DMS79 (cell line): ENCODE measurements at places on chromosomes 4 and X.

DNA sequence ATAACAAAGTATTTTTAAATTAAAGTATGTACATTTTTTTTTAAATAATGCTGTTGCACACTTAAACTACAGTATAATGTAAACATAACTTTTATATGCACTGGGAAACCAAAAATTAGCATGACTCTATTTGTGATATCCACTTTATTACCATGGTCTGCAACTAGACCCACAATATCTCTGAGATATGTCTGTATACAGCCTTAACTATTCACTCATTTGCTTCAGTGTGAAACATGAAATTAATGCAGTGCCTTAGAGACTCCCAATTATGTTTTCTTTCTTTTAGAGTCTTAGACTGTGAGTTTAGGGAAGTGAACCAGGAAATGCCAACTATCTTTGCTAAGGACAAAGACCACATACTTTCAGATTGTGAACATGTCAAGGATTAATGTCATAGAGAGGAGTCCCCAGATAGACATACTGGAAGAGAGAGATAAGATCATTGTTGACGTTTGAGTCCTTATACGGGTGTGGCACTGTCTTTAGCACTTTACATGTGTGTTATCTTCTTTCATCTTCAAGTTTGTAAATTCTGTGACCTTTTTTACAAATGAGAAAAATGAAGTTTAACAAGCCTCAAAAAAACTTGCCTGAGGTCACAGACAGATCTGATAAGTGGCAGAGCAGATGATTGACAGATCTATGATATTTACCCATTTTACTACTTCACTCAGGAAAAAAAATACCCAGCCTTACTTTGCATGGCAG lies 23.2 kb downstream of the CXorf58 start:
- DNase-seq = no peak

DNA sequence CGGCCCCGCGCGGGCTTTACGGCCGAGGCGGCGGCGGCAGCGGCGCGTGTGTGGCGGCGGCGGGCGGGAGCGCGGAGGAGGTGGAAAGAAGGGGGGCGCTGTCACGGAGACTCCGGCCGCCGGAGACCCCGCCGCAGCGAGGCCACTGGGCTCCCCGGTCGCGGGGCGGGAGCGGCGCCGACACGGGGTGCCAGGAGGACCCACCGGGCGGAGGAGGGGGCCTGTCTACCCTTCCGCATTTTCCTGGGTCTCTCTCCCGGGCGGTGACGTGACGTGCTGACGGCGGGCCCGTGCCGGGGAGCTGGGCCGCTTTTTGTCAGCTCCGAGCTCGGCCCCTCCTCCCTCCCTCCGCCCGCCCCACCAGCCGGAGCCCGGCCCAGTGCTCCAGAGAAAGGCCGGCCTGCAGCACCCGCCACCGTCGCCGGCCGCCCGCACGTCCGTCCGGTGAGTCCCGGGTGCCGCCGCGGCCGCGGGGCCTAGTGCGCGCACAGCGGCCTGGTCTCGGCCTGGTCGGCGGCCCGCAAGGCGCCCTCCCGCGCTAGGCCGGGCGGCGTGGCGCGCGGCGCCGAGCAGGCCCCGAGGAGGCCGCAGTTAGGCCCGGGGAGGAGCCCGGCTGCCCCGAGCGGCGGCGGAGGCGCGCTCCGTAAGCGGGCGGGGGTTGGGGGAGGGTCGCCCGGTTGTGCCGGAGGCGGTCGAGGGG lies at the start of gene ZFX:
TSS of gene ZFX (plus strand) at position 379 of the 700 bp plus-strand sequence. CDS start 23,014 bp downstream, outside the sequence.
- DNase-seq = no peak

GRCh38 chr4:95263391-95263790 lies 285.4 kb downstream of the UNC5C start:
- no peak for DNase-seq

DNA sequence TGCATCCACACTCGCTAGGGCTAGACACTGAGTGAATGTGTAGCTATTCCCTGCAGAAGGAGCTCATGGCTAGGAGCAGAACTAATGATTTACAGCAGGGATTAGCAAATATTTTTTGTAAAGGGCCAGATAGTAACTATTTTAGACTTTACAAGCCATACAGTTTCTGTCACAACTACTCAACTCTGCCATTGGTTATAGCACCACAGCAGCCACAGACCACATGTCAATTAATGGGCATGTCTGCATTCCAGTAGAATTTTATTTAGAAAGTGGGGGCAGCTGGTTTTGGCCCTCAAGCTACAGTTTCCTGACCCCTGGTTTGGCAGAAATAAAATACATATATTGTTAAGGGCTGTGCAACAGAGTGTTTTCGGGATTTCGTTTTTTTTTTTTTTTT lies 192.6 kb downstream of the FRMPD4 start:
- no peak for DNase-seq

- no peak for DNase-seq
These were observed 39.6 kb downstream of the CDKL5 start for GRCh38 chrX:18465051-18465450.

DNA sequence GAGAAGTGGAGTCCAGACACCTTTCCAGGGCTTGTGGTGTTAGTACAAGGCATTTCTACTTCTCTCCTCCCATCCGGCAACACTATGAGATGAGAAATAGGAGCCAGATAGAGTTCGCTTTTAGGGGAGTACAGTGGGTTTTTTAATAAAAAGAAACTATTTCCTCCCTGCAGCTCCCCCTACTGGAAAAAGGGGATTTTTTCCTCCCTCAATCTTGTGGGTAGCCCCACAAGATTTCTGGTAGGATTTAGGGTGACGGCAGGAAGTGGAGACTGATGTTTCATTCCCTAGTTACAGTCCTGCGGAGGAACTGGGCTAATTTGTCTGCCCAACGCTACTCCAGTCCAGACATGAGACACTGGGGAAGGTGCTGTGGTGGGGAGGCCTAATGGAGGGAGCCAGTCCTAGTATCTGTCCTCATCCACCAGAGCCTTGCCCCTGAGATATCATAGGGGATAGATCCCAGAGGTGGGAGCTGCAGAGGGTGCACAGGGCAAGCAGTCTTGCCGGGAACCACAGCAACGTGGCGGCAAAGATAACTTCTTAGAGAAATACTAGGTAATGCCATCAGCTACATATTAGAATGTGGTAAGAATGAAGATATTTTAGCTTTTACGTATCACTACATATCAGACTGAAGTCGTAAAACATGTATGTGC lies 45.5 kb upstream of the PRKG2 start:
- DNase-seq = no peak

- no peak for DNase-seq
These were observed 88.4 kb downstream of the WDFY3 start for GRCh38 chr4:84878090-84878489.

GRCh38 chr4:156661555-156661954 lies 310.0 kb downstream of the PDGFC start:
- DNase-seq = no peak

DNA sequence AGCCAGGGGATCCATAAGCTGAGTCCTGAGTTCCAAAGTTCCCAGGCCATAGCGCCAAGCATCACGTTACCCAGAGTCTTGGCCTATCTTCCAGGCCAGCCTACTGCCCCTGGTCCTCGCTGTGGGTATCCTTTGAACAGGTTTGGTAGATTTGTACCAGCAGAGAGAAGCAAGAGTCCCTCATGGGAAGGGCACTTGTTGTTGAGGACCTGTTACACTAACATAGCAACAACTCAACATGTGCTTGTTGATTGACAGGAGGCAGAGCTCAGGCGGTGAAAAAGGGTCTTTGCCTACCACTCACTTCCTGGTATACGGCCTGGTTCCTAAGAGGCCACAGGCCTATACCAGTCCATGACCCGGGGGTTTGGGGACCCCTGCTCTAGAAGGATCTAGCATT lies 138.4 kb downstream of the RASL11B start:
- no peak for DNase-seq

- DNase-seq = no peak
These were observed 188.2 kb downstream of the DCAF12L2 start for GRCh38 chrX:125977851-125978250.

- DNase-seq = no peak
These were observed 26.5 kb upstream of the NEIL3 start for GRCh38 chr4:177283167-177283566.

GRCh38 chr4:6916069-6916586 lies 6.5 kb downstream of the TBC1D14 start:
- DNase-seq = no peak

DNA sequence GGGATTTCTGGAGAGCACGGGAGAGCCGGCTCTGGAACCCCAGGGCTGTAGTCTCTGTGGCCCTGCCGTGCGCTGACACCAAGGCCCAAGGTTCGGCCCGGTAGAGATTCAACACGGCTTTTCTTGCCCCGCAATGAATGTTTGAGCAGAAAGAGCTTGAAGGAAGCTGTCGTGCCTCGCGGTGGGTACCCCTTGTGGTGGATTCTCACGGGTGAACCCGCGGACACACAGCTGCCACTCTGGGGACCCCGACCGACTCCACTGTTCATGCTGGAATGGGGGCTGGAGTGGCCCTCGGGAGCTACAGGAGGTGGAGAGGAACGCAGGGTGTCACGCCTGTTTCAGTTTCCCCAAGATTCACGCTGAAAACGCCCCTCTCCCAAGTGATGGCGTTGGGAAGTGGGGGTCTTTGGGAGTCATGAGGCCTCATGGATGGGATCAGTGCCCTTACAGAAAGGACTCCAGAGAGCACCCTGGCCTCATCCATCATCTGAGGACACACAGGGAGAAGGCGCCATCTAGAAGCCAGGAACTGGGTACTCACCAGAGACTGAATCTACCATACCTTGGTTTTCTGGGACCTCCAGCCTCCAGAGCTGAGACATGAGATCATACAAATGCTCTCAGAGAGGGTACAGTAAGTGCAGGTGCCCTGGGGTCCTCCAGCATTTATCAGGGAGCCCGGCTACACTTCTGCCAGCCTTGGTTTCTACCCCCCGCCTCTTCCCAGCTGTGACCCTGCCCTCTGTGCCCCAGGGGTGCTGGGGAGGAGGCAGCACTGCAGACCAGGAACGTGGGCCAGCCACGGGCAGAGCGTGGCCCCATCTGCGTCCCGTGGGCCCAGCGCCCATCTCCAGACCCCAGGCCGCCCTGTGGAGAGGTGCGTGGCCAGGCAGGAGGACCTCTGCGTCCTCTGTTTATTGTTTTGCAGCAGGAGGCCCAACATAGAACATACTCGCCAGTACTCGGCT lies 6.4 kb downstream of the SLC25A6 start:
- no peak for DNase-seq

DNA sequence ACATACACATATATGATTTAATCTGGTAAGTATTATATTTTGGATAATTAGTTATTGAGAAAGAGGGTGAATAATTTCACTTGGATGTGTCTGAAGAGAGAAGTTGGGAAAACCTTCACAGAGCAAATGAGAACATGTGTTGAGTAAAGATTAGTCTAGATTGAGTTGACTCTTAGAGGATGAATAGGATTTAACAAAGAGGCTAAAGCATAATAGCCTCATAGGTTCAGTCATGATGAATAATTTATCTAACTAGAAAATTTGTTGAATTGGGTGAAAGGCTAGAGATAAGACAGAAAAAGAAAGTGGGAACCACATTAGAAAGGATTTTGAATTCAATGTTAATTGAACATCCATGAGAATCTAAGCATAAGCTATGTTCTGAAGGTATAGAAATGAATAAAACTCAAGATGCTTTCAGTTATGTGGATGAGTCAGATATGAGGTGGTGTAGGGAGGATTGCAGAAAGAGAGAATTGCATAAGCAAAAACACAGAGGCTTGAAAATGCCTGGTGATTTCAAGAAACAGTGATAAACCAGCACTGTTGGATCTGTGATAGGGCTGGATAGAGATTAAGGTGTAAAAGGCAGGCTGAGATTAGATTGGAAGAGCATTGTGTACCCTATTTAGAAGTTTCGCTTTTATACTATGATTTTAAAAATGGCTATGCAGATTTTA lies 207.6 kb upstream of the NR3C2 start:
- DNase-seq = no peak

GRCh38 chrX:5857232-5857631 lies 371.4 kb downstream of the NLGN4X start:
- DNase-seq = no peak

- no peak for DNase-seq
These were observed 476.3 kb downstream of the CCSER1 start for GRCh38 chr4:90603540-90603939.

DNA sequence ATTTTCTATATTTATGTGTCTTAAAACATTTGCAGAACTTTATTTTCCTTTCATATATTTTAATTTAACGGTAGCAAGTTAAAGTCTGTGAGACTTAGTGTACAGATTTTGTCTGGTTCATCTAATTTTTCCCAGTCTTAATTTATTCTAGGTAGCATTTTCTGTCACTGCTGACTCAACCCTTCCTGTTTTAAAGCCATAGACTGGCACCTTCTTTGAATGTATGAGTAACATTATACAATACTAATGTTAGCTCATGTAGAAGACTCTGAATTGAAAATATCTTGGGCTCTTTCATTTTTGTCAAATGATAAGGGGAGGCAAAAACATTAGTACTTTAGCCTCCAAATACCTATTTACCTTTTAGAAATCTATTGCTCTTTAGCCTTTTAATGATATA lies 43.6 kb downstream of the BLTP1 start:
- DNase-seq = no peak

DNA sequence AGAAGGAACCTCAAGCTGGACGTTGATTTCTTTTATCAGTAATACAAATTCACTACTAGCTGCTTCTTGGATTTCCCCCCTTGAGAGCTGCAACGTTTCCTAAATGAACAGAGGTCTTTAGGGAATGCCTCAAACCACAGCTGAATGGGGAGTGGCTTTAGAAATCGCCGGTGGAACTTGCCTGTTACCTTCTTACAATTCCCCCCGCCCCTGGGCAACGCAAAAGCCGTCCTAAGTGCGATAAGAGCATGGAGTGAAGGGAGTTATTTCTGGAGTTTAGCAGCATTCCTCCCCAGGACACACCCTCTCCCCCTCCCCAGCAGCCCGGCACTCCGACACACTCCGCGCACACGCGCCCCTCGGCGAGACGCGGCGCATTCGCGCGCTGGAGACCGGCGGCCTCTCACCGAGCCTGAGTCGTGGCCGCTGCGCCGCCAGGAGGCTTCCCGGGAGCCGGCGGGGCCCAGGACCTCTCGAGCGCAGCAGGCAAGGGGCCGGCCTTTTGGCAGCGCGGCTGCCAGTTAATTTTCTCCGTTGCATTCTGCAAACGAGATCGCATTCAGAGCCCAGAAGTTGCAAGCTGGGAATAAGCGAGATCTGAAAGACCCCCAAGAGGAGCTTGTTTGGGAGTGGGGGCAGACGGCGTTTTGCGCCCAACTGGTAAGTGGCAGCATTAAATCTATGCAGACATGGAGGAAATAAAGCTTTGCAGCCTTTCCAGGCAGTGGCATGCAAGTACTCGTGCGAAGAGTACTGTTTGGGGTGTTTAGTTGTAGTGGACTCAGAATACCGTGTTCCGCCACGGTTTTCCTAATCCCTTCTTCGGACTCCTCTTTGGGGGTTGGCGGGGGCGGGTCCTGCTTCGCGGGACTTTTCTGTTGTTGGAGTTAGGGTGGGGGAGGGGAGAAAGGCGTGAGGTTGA lies 134.7 kb downstream of the PALLD start:
- DNase-seq = no peak

- no peak for DNase-seq
These were observed 138.0 kb downstream of the RBMX2 start for GRCh38 chrX:130539721-130540321.

DNA sequence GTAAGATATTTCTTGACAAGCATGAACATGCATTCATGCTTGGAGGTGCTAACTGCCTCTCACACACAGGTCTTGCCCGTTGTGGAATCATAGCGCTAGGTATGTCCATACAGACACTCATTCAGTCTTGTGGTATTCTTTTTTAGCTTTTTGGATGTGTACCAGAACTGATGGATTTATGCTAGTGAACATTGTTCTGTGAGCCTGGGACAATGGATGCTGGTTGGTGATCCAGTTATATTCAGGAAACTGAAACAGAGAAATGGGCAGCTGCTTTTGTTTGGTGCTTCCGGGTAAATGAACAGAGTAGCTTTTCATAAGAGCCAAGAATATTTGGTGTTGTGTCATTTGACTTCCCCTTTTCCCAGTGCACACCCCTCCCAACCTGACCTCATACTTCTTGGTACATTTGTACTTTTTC lies 78.9 kb upstream of the SLC4A4 start:
- no peak for DNase-seq

- no peak for DNase-seq
These were observed 106.2 kb downstream of the LNX1 start for GRCh38 chr4:53484911-53485657.
